Natural killer cell (primary cell): ENCODE measurements at places on chromosomes 5 and 9. TPM values are rescaled to one million over a fixed set of nuclear protein-coding genes. Genes with fewer than 3 reads are reported as not detected.

SURF6 gene
- 13.8 TPM for total RNA-seq

SPINK13 gene
- not detected for total RNA-seq

FOXD1 gene
- 0.41 TPM for total RNA-seq

SKP2 gene
- 20.5 TPM for total RNA-seq

ANXA2R gene
- total RNA-seq = 38.0 TPM

GRCh38 chr9:68996462-68996861 is 17.5 kb downstream of the PRKACG start:
- DNase-seq = no peak

DNA sequence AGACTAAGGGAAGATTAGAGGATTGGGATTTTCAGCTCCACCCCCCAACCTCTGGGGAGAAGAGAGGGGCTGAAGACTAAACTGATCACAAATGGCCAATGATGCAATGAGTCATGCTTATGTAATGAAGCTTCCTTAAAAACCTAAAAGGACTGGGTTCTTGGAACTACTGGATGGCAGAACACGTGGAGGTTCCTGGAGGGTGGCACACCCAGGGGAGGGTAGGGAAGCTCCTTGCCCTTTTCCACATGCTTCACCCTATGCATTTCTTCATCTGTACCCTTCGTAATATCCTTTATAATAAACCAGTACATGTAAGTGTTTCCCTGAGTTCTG is 48.6 kb downstream of the ARHGEF28 start:
- no peak for DNase-seq

DNA sequence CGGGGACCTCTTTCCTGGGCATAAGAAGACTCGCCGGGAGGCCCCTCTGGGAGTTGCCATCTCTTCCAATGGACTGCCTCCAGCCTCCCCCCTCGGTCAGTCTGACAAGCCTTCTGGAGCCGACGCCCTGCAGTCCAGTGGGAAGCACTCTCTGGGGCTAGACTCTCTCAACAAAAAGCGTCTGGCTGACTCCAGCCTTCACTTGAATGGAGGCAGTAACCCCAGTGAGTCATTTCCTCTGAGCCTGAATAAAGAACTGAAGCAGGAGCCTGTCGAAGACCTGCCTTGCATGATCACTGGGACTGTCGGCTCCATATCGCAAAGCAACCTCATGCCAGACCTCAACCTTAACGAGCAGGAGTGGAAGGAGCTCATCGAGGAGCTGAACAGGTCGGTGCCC is 28.4 kb upstream of the LTC4S start:
- DNase-seq = no peak

GRCh38 chr5:5671823-5672222 is 249.3 kb downstream of the ICE1 start:
- DNase-seq = no peak

DNA sequence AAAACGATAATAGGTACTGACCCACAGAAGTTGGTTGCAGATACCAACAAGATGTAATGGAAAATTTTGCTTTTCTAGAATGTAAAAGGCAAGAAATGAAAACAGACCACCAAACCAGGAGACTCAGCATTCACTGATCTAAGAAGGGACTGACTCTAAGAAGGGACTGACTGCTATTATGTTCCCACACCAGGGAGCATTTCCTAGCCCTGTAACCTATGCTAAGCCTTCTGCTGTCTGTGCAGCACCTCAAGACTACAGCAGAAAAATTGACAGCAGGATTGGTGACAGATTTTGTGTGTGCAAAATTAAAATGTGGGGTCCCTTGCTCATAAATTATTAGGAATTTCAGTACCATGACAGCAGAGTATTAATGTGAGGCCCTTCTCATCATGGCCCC is 154.8 kb downstream of the GABRB2 start:
- DNase-seq = no peak

- no peak for DNase-seq
Observed at GRCh38 chr9:113621309-113621791, 157.8 kb downstream of the RGS3 start.

DNA sequence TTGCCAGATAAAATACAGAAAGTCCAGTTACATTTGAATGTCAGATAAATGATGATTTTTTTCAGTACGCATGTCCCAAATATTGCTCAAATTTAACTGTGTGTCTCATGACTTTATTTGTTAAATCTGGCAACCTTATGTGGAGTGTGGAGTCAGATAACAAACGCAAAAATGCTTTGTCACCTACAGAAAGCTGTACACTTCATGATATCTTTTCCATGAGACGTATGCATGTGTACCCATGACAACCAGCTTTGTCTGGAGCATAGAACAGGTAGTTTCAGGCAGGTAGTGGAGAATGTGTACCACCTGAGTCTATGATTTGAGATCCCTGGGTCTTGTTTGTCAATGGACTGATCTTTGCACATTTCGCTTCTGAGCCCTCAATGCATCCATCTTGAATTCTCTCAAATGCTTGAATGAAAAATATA is 105.5 kb upstream of the CPEB4 start:
- no peak for DNase-seq

- no peak for DNase-seq
Observed at GRCh38 chr9:91258451-91258850, 103.3 kb downstream of the AUH start.

- no peak for DNase-seq
Observed at GRCh38 chr5:6722015-6722414, 8.8 kb downstream of the TENT4A start.

DNA sequence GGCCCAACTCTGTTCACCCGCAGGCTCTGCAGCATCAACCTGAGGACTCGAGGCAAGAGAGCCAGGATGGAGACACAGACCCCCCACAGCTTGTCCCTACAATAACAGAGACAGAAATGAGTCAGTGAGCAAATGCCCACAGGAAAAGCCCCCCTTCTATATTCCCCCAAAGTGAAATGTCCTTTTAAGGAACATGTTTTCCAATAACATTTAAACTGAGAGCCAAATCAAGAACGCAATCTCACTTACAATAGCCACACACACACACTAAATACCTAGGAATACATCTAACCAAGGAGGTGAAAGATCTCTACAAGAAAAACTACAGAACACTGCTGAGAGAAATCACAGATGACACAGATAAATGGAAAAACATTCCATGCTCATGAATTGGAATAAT is 49.0 kb downstream of the TEX10 start:
- no peak for DNase-seq
